ENCODE measurements at places on chromosomes 13 and 19.

GRCh38 chr19:3774621-3775373 is 2.8 kb upstream of the RAX2 start:
- DNase-seq, result no peak

GRCh38 chr19:50501186-50501567 is 9.8 kb downstream of the JOSD2 start:
- no peak for DNase-seq

GRCh38 chr13:113187263-113187669 is 21.2 kb downstream of the PCID2 start:
- peak; percentile 96 for DNase-seq

DNA sequence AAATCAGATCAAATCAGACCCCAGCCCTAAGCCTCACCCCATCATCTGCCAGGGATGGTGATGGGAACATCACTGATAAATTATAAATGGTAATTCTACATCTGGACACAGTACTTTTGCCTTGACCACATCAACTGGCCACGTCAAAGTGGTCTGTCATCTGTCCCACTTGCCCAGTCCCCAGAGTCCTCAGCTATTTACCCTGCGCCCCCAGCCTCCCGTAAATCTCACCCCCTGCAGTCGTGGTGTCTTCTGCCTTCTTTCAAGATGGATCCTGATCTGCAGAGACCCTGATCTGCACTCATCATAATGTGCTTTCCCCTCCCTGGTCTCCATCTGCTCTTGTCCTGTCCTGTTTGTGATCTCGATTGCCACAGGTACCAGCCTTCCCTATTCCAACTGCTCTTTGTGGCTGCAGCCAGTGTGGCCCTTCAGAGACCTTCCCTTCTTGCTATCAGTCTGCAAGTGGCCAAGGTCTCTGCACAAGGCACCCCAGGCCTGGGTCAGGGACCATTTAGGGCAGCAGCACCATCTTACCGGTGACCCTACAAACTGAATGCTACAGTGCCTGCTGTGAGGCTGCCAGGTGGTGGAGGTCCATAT is 26.7 kb upstream of the POP4 start:
- no peak for DNase-seq

DNA sequence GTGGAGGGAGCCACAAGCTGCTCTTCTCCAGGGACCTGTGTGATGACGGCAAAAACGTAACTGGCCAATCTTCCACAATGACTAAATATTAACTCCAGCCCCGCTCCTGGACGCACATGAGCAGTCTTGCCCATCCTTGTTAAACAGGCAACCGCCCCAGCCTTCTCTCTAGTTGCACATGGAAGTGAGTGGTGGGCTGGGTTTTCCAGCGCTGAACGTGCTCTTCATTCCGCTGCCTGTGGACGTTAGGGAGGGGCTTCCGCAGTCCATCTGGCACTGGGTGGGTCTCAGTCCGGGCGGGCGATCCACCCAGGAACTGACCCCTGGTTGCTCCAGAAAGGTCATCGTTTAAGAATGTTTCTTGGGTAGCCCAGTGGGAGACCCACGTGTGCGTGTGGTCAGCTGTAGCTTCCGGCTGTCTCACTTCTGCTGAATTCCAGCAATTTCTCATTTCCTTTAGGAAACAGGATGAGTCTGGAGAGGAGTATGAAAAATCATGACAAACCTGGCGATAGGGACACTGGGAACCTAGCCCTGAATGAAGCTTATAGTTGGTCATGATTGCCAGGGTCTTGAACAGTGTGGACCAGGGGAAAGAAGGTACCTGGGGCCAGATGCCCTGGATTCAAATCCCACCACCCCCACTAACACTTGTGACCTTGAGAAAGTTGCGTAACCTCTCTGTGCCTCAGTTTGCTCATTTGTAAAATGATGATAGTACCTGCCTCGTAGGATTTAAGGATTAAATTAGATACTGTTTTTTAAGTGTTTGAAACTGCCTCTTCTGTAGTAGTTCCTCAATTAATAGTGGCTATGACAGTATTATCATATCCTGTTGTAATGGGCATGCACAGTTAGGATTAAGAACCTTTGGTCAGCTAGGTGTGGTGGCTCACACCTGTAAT is 92.6 kb downstream of the SIPA1L3 start:
- peak; percentile 80 for DNase-seq

GRCh38 chr13:20102525-20103180 is 58.2 kb downstream of the GJA3 start:
- no peak for DNase-seq

DNA sequence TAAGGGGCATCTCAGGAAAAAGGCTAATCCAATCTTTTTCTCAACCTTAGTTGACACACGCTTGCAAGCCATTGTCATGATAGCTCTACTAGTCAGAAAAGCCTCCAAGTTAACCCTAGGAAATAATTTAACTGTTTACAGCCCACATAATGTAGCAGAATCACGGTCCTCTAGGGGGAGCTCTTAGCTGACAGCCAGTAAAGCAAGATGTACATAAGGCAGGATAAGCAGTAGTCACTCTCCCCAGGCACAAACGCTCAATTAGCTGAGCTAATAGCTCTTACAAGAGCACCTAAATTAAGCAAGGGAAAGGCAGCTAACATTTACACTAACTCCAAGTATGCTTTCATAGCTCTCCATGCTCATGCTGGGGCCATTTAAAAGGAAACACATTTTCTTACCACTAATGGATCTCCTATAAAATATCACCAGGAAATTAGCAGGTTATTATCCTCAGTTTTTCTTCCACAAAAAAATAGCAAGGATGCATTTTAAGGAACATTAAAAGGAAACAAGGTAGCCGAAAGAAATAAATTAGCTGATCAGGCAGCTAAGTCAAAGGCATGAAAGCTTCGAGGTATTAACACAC is 33.7 kb upstream of the ZSCAN5A start:
- DNase-seq, result no peak
